HFF-Myc (cell line): ENCODE measurements at places on chromosomes 6 and 20.

GRCh38 chr20:19880256-19881079, 122.4 kb downstream of the RIN2 start:
- no peak for DNase-seq

GRCh38 chr6:56744528-56744927, 101.8 kb upstream of the DST start:
- no peak for DNase-seq

GRCh38 chr6:165298402-165298801, 11.0 kb downstream of the C6orf118 start:
- DNase-seq, result no peak

DNA sequence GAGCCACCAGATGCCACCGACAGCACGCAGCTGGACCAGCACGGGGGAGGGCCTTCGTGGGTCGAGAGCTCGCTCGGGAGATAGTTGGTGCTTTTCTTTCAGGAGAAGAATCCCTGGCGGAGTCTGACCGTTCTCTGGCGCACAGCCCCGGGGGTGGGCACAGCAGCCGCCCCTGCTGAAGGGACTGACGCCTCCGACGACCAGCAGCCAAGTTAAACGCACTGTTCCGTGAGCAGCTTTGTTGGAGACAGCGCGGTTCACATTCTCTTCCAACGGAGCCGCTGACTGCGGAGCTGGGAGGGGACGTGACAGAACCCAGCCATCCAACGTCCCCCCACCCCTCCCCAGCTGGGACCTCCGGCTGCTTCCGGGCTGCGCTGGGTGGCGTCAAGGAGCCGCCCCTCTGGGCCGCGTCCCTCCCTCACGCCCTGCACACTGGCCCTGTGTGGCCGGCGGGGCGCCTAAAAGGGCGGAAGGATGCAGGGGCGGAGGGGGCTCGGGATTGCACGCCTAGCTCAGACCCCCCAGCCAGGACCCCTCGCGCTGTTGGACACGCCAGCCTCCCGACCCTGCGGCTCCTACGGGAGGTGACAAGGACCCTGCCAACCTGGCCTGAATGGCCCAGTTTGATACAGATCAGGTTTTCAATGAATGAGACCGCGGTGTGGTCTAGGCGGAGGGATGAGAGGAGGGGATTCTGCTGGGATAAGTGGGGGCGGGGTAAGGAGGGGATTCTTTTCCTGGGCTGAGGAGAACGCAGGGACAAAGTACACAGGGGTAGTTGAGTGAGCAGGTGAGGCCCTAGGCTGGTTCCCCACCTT, 36.4 kb upstream of the KHDC1 start:
- DNase-seq, result no peak

DNA sequence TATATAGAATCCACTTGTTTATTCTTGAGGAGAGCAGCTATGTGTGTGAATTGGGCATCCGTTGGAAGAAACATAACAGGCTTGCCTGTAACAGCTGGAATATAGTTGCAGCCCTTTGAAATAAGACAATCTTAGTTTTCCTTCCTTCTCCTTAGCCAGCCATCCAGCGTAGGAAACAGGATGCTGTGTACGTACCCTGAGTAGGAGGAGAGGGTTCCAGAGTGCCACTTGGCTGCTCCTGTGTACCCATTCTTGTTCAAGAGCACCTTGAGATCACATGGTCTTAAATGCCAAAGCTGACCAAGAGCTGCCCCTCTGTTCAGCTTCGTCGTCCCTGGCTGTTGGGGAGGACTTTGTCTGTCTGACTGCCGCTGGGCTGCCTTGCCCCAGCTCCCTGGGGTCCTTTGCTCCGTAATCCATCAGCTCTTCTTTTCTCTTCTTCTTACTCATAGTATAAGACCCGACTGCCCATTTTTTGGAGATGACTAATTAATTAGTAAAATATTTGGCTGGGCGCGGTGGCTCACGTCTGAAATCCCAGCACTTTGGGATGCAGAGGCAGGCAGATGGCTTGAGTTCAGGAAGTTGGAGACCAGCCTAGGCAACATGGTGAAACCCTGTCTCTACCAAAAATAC, 49.0 kb downstream of the RREB1 start:
- DNase-seq, result peak; percentile 71

- DNase-seq, result no peak
Observed at GRCh38 chr6:87918461-87918941, 129.1 kb upstream of the SPACA1 start.

GRCh38 chr20:25508083-25508770, 77.1 kb downstream of the NINL start:
- DNase-seq, result no peak

DNA sequence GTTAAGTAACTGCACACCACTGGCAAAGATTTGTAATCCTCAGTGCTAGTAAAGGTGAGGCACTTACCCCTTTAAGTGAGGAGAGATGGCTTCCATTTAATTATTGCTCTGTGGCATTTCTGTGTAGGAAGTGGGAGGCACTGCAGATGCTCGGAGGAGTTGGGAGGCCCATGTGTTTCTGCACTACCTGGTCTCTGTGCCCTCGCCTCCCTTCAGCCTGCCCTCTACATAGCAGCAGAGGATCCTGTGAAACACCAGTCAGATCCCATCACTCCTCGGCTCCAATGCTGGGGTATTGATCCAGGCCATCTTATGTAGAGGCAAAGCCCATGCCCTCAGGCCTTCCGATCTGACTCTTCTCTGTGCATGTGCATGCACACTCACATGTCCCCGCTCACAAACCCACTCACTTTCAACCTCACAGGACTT, 67.0 kb downstream of the SLX4IP start:
- DNase-seq, result no peak

DNA sequence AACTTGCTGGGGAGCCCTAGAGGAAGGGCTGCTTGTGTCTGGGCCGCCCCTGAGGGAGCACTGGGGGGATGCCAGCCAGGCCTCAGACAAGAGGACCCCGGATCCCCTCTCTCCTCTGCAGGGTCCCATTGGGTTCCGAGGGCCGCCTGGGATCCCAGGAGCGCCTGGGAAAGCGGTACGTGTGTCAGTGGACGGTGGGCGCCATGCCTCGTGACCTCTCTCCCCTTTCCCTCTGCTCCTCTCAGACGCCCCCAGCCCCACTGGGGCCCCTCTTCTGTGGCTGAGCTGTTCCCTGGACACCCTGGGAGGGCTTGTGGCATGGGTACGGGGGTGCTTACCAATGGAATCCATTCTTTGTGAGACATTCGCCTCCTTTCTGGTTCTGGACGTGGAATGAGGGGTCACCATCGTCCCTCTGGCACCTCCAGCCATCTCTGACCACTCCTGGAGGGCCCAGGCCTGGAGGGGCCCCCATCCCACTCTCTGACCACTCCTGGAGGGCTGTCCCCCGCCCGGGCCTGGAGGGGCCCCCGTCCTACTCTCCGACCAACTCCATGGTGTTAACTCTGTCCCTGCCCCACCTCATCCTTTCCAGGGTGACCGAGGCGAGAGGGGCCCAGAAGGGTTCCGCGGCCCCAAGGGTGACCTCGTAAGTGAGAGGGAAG, 9.9 kb downstream of the COL9A3 start:
- no peak for DNase-seq

DNA sequence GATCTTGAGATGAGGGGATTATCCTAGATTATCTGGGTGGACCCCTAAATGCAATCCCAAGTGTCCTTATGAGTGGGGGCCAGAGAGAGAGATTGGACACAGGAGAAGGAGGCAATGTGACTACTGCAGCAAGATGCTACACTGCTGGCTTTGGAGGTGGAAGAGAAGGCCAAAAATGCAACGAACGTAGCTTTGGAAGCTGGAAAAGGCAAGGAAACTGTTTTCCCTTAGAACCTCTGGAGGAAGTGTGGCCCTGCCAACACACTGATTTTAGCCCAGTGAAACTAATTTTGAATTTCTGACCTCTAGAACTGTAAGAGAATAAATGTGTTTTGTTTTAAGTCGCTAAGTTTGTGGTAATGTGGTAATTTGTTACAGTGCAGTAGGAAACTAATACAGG, 15.7 kb downstream of the PPARD start:
- no peak for DNase-seq

- DNase-seq, result no peak
Observed at GRCh38 chr20:45897692-45898091, 6.6 kb downstream of the CTSA start.

GRCh38 chr6:33947916-33948594, 144.3 kb upstream of the MLN start:
- DNase-seq, result no peak

DNA sequence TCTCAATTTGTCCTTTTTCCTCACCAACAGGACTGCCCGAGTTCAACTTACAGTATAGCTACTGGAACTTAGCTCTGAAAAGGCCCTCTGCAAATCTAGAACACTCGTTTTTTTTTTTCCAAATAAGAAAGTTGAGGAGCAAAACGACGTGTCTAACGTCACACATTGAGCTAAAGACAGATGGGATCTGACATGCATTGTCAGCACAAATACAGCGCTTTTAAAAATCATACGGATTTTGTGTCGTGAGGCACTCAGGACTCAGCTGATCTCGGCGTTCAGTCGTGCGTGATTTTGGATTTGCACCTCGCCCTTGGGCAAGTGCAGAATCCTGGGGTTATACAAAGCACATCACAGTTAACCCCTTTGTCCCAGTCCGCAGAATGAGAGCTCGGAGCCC, 94.7 kb upstream of the ZNF322 start:
- DNase-seq, result no peak

DNA sequence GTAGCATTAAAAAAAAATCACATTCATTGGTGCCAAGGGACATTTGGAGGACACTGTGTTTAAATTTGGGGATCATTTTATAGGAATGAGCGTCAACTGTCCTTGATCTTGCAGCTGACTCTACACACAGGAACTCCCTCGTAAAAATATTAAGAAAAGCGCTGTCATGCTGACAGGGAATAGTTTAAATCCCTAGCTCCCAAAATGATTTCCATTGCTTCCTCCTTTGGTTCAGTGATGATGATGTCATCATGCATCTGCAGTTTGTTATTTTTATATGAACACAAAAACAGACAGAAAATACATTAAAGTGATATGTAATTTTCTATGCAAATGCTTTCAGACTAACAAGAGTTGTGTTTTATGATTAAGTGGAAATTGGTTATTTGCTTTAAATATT, 275.6 kb downstream of the BTBD9 start:
- DNase-seq, result no peak

GRCh38 chr6:106885679-106886078, 88.8 kb downstream of the CD24 start:
- DNase-seq, result no peak

DNA sequence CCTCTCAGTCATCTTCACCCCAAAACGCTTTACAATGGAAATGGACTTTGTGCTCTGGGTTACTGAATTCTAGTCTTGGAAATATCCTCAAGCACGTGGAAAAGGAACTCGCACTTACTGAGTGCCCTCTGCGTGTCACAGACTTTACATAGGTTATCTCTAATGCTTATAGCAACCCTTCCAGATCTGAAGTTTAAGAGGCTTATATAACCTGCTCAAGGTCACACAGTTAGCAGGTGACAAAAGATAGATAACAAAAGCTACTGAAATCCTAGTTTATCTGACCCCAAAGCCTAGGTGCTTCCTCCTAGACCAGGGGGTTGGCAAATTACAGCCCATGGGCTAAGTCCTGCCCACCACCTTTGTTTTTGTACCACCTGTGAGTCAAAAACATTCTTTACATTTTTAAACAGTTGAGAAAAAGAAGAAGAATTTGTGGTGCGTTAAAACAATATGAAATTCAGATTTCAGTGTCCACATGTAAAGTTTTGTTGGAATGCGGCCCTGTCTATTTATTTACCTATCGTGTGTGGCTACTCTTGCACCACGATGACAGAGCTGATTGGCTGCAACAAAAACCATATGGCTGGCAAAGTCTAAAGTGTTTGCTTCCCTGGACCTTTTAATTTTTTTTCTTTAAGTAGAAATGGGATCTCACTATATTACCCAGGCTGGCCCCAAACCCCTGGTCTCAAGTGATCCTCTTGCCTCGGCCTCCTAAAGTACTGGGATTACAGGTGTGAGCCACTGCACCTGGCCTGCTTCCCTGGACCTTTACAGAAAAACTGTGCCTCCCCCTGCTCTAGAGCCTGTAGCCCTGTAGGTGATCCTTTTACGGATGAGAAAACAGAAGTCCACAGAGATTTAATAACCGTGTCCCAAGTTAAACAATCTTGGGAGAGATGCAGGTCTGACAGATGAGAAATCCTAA, 110.2 kb upstream of the RREB1 start:
- DNase-seq, result no peak

DNA sequence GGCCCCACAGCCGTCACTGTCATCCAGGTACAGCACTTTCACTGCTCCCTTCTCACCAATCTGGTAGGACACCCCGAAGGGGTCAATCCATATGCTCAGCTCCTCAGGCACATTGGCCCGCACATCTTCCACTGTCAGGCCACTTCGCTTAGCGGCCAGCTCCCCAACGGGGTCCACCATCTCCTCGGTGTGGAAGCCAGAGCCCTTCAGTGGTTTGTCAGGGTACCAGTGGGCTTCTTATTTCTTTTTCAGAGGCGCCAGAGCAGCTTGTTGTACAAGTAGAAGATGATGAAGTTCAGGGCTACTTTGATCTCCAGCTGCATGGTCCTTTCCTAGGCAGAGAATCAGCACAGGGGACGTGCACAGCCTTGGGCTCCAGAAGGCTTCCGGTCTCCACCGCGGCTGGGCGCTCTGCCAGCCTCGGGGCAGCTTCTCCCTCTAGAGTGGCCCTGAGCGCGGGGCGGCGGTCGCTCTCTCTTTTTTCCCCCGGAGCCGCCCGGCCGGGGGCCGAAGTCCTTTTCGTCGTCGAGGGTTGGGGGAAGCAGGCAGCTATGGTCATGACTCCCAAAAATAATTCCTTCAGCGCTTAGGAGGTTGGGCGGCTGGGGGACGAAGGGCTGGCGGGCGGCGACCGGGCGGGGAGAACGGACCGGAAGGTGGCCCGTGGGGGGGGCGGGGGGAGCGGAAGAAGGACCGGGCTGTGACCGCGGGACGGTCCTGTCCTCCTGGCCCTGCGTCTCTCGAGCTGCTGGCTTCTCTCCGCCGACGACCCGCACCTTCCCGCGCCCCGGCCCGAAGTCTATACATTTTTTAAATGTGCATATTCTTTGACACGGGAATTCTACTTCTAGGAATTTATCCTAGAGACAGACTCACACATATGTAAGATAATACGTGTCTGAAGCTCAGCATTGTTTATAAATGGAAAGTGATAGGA, 6.5 kb upstream of the ZSCAN9 start:
- no peak for DNase-seq

- no peak for DNase-seq
Observed at GRCh38 chr20:24157213-24157612, 168.6 kb upstream of the GGTLC1 start.

- no peak for DNase-seq
Observed at GRCh38 chr6:48280035-48280620, 169.1 kb upstream of the PTCHD4 start.

DNA sequence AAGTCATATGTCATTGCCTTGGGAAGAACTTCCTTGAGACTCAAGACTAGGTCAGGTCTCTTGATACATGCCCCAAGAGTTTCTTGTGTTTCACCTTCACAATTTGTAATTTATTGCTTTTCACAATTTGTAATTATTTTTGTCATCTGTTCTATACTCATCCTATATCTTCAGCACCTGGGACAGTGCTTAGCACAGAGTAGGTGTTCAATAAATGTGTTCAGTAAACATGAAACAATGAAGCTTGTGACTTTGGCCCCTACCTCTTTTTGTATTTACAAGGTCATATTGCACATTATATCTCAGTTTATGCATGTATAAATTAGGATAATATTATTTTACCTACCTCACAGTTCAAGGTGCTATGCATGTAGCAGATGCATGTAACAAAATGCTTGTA, 21.5 kb upstream of the SRPK1 start:
- DNase-seq, result no peak
